Osteocyte (in vitro differentiated cells): ENCODE measurements at places on chromosomes 11 and 22. TPM values are rescaled to one million over a fixed set of nuclear protein-coding genes. Genes with fewer than 3 reads are reported as not detected.

DNA sequence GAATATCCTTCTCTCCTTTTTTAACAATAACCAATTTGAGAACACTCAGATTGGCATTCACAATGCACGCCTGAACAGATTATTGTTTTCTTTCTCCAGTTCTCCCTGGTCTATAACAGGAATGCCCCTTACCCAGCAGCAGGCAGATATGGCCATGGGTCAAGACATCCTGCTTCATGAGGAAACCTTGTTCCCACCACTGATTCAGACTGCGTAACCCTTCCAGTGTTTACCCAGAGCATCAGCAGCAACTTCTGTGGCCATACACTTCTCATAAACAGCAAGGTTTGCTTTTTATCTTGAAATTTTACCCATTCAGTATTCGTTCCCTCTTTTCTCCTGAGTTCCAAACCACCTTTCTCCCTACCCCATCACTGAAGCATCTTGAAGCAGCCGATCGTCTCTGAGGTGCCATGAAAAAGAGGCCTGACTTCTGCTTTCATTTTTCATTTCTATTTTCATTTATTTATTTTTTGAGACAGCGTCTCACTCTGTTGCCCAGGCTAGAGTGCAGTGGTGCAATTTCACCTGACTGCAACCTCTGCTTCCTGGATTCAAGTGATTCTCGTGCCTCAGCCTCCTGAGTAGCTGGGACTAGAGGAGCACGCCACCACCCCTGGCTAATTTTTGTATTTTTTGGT is 9.6 kb downstream of the PTS start:
- H3K36me3 ChIP-seq: peaks cover 51% of the 10 kb centered on the region
- no peaks in the 10 kb centered on the region for H3K4me1 ChIP-seq
- DNase-seq: no peak
- no peak overlapping the region for H3K4me3 ChIP-seq

TRIOBP gene
- 103 and 105 TPM in 2 replicates for total RNA-seq

TRIM29 gene
- not detected in 2 replicates for total RNA-seq

ROM1 gene
- 3.3 and 4.4 TPM in 2 replicates for total RNA-seq
